ENCODE measurements at places on chromosomes 16 and 17.

- no peak for DNase-seq
Observed at GRCh38 chr17:76414334-76415295, 30.2 kb downstream of the SPHK1 start.

GRCh38 chr16:87165885-87166284 is 151.3 kb downstream of the C16orf95 start:
- no peak for DNase-seq

DNA sequence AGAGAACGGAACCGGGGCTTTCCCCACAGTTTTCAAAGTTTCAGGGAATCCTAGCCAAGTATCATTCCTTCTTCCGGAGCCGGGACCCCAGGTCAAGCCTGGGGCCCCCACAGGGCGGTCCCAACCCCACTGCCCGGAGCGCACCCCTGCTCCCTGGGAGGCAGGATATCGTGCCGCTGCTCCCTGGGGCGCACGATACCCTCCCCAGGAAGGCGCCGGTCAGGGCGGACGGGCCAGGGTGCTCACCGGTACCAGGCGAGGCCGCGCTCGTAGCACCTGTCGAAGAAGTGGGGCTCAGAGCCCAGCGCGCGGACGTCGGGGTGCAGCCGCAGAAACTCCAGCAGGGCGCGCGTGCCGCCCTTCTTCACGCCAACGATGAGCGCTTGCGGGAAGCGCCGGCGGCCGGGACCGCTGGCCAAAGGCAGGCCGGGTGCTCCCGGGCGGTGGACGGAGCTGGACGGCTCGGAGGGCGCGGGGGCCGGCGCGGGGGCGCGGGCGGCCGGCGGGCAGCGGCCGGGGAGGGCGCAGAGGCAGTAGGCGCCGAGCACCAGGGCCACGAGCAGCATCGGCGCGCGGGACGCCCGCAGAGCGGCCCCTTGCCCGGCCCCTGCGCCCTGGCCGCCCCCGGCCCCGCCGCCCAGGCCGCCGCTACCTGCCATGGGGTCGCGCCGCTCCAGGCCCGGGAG is 407 bp downstream of the HS3ST6 start:
- DNase-seq: no peak

DNA sequence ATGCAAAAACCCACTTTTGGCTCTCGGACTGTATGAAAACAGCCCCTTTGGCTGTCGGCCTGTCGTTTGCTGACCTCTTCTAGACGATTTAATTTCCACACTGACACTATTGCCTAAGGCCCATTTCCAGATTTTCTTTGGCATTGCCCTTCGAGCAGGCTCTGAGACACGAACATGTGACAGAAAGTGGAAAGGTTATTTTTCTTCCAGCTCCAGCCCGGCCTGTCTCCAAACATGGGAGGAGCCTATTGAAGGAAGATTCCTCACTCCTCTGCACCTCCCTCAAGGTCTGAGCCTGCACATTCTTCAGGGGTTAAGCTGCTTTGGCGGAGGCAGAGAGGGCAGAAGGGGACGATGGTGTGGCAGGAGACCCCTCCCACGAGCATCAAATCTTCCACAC is 85.9 kb upstream of the FOXF1 start:
- DNase-seq: no peak

DNA sequence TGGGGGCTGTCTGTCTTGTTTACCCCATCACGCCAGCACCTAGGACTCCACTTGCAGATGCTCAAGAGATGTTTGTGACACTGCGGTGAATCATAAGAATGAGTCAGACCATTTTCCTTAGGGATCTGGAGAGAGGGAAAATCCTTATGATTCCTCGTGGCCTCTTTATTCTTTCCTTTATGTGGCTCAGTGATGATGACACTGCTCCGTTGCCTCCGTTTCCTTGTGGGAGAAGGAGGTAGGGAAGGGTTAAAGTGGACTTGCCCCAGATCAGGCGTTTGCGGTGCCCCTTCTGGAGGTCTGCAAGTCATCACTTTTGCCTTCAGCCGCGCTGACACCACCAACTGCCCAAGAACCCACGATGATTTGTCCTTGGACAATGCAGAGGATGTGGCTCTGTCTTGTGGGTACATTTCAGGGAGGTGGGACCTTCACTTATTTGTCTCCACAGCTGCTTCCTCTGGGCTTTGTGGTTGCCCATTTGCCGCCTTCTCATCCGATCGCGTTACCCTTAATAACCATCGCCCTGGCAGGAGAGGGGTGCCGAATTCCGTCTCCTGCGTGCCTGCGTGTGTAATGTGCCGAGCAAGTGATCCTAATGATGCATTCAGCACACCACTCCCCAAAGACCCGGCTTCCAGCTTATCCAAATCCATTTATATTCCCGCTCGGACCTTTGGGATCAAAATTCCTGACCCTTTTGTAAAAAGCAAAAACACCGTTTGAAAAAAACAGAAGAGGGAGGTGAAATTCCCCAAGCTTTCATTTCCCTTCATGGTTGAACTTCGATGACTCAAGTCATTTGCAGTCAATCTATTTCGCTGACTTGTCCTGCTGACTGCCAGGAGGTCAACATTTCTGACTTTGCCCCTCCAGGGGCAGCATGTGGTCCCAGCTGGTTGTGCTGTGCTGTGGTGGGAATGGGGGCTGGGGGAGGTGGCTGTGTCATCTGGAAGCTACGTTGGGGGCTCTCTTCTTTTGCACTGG is 87.2 kb upstream of the IRX3 start:
- DNase-seq: peak; percentile 2

DNA sequence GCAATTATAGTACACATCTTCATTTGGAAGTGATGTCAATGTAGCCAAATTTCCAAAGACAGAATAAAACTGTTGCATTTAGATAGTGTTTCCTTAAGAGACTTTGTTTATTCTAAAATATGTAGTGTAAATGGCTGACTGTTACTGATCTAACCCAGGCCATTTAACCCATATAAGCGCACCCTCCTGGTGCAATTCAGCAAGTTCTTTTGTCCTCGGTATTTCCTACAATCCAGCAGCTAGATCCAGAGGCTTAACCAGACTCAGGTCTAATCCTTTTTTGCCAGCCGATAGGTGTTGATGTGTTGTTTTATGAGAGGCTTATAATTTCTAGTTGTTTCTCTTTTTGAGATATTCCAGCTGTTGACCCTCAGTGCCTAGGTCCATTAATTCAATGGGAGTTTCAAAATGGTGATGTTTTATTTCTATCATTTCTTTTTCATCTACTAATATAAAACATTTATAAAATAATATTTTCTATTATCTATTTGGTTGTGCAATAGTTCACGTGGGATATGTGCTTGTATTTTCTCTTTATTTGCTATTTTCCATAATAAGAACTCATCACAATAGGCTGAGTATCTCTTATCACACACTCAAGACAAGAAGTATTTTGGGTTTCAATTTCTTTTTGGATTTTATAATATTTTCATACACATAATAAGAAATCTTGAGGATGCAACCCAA is 14.5 kb downstream of the ABCA9 start:
- no peak for DNase-seq

- DNase-seq: no peak
Observed at GRCh38 chr16:64403352-64403751, 718.5 kb downstream of the CDH11 start.

- DNase-seq: no peak
Observed at GRCh38 chr16:84406006-84406963, 37.9 kb downstream of the ATP2C2 start.

- no peak for DNase-seq
Observed at GRCh38 chr16:59748531-59748930, 1014.4 kb upstream of the GOT2 start.

DNA sequence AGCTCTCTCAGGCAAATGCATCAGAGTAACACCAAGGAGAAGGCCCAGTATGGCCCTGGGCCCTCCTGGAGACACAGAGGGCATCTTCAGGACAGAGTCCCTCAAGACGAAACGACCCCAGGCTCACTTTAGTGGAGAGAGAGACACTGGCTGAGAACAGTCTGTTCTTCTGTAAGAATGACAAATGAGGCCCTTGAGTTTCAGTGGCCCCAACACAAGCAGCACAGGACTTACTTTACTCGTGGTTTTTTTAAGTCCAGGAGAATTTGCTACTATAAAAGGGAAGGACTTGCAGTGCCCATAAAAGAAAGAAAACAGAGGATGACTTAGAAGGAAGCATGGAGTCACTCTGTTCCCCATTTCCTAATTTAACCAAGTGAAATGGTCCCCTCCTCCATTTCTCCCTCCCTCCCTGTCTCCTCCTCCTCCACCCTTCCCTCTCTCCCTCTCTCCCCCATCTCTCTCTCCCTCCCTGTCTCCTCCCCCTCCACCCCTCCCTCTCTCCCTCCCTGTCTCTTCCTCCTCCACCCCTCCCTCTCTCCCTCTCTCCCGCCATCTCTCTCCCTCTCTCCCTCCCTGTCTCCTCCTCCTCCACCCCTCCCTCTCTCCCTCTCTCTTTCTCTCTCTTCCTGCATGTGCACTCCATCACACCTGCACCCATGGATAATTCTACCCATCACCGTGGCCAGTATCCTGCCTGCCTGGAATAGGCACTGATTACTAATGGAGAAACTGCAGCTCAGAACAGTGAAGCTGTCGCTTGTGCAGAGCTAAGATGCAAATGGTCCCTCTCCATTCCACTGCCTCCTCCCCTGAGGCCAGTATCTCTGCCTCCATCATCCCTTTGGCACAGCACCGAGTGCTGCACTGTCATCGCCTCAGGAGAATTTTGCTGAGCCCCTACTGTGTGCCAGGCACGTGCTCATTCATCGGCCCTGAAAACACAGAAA is 47.3 kb upstream of the RBFOX3 start:
- DNase-seq: no peak

DNA sequence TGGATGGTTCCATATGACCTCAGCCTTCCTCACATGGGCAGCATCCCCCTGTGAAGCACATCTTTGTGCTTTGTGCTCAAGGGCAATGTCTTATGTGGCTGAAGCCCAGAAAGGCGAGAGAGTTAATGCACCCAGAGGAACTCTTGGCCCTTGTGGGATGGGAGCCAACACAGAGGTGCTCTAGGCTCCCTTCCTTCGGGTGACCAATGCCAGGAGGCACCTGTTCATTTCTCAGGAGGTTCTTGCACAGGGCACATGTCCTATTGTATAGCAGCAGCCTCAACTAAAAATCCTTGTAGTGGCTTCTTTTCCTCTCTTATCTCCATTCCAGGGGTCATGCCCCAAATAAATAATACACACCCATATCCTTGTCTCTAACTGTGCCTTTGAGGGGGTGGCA is 83.7 kb upstream of the DNAH9 start:
- no peak for DNase-seq

GRCh38 chr17:43935204-43935925 is 6.9 kb downstream of the PPY start:
- DNase-seq: no peak

- no peak for DNase-seq
Observed at GRCh38 chr16:26175944-26176343, 484.2 kb downstream of the HS3ST4 start.

- no peak for DNase-seq
Observed at GRCh38 chr16:55142405-55142804, 181.6 kb upstream of the IRX6 start.

DNA sequence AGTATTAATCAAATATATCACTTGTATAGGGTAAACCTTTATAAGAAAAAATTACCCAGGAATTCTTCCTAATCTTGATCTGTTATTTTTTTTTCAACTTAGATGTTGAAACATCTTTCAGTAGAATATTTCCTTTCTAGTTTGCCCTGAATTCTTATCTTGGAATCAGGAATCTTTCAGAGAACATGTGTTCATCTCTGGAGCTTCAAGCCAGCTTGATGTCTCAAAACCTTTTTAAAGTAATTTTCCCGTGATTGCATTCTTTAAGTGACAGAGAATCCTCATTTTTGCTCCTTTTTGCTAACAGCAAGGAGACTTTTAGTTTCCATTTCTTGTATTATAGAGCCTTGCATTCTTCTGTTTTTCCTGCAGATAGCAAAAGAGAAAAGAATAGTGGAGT is 90.8 kb downstream of the ELAC2 start:
- no peak for DNase-seq
